CD4-positive, alpha-beta memory T cell (primary cell): ENCODE measurements at places on chromosomes 6 and 20. TPM values are rescaled to one million over a fixed set of nuclear protein-coding genes. Genes with fewer than 3 reads are reported as not detected.
A peak's percentile ranks its signal among the peaks of the same experiment; 100 is the strongest.

Gene KCNK5
- total RNA-seq: 0.79 TPM

DNA sequence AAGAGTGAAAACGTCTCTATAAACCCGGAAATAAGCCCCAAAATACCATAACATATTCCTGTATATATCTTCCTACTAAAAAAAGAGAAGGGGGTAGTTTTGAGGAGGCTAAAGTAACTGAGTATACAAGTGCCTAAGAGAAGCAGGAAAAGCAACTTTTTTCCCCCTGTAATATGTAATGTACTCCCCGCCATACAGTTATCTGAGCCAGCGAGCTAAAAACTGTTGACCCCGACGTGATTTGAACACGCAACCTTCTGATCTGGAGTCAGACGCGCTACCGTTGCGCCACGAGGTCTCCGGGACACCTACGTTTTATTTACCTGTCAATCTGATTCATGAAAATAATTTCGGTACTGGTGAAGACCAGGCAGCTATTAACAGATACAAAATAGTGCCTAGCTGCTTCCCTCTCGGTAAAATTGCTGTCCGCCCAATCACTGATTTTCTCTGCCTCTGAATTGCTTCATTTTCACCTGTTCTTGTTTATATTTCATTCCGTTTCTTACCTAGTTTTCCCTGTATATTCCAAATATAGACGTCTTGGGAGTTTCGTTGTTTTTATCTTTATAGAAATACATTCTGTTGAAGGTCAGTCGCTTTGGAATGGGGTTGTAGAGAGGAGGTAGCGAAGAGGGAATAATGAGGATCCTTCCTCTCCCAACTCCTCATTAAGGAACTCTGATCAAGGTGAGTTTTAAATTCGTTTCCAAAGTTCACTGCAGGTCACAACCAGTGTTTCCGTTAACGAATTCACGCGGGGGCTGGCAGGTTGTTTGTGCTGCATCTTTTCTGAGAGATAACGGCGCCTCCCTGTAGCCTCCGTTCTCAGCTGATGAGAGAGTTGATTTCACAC is 33.6 kb upstream of the BTN3A2 start:
- H3K4me1 ChIP-seq: peaks cover 36% of the 10 kb centered on the region
- no peaks in the 10 kb centered on the region for H3K36me3 ChIP-seq
- peak overlapping the region; percentile 8 for H3K27ac ChIP-seq
- peak; percentile 58 for DNase-seq

DNA sequence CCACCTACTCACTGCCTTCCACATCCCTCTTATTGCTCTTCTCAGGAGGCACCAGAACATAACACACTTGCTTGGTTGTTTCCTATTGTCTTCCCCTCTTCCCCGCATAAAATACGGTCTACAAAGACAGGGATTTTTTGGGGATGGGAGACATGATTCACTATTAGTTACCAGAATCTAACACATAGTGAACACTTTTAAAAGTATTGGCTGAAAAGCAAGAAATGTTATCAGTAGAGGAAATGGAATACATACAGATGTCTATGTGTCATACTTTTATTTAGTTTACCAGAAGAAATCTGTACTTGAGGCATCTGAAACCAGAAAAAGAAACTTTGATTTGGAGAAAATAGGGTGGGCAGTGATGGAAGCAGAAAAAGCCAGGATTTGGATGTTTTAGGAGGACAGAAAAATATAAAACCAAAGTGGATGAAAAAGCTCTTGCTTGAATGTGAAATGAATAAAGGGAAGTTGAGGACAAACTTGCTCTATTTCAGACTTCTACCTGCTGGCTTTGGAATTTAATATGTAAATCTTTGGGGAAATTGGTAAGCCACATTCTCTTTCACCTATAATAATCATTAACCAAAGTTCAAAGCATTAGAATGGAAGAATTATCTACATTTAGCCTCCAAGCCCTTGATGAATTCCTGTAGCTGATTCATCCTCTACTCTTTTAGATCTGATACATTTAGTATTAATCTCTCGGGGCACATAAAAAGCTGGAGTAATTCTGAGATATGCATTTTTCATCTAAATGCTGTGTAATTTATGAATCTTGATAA is 82.6 kb downstream of the DOK5 start:
- no peaks in the 10 kb centered on the region for H3K36me3 ChIP-seq
- no peaks in the 10 kb centered on the region for H3K4me1 ChIP-seq
- no peak overlapping the region for H3K27ac ChIP-seq
- H3K4me3 ChIP-seq: no peak overlapping the region

GRCh38 chr6:97176468-97176867 is 106.5 kb downstream of the MMS22L start:
- no peak overlapping the region for H3K4me3 ChIP-seq
- H3K27me3 ChIP-seq: no peaks in the 10 kb centered on the region
- no peaks in the 10 kb centered on the region for H3K4me1 ChIP-seq
- H3K36me3 ChIP-seq: no peaks in the 10 kb centered on the region
- no peak for DNase-seq
- H3K27ac ChIP-seq: no peak overlapping the region

Gene HLA-DQB1
- 9.9 TPM for total RNA-seq

GRCh38 chr6:140052736-140053729 is 678.6 kb upstream of the CITED2 start:
- H3K36me3 ChIP-seq: no peaks in the 10 kb centered on the region
- no peaks in the 10 kb centered on the region for H3K27me3 ChIP-seq
- no peak overlapping the region for H3K4me3 ChIP-seq
- no peak overlapping the region for H3K27ac ChIP-seq
- no peak for DNase-seq

DNA sequence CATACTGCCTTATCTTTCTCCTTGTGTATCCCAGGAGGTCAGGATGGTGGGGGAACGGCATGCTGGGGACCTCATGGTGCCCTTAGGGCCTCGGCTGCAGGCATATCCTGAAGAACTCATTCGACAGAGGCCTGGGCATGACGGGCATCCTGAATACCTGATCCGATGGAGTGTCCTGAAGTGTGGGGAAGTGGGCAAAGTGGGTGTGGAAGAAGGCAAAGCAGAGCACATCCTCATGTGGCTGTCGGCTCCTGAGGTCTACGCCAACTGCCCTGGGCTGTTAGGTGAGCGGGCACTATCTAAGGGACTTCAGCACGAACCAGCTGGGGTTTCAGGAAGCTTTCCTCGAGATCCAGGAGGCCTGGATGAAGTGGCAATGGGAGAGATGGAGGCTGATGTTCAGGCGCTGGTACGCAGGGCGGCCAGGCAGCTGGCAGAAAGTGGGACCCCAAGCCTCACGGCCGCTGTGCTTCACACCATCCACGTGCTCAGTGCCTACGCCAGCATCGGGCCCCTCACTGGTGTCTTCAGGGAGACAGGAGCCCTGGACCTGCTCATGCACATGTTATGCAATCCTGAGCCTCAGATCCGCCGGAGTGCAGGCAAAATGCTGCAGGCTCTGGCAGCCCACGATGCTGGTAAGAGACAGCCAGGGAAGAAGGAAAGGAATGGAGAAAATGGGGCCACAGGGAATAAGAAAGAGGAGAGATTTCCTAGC is 2.4 kb downstream of the CUL9 start:
- H3K36me3 ChIP-seq: peaks cover 26% of the 10 kb centered on the region
- H3K4me1 ChIP-seq: peaks cover 57% of the 10 kb centered on the region
- H3K27ac ChIP-seq: no peak overlapping the region
- no peak overlapping the region for H3K4me3 ChIP-seq

- H3K4me3 ChIP-seq: no peak overlapping the region
- peaks cover 34% of the 10 kb centered on the region for H3K4me1 ChIP-seq
- H3K27me3 ChIP-seq: no peaks in the 10 kb centered on the region
- H3K36me3 ChIP-seq: no peaks in the 10 kb centered on the region
Observed at GRCh38 chr6:45679631-45680030, 301.9 kb upstream of the SUPT3H start.

DNA sequence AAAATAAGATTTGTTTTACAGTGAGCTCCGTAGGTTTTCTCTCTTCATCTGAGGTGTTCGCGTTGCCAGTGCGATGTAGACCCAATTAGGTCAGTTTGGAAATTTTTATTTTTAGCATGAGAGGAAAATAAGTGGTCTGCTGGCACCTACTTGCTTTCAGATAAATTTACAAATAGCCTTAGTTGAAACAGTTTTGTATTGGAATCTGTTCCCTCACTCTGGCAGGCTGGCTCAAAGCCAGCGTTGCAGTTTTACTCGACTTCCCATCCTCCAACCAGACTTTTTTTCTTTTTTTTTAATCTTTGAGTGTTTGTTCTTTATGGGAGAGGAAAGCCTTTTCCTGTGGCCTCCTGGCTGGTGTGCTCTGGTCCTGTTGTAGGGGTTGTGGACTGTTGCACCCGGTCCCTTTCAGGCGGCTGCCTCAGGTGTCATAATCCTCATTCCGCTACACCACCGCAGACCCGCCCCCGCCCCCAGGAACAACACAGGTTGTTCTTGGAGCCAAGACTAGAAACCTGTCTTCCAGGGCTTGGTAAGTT is 46.7 kb downstream of the TIAM2 start:
- H3K27ac ChIP-seq: no peak overlapping the region
- H3K27me3 ChIP-seq: no peaks in the 10 kb centered on the region
- DNase-seq: no peak
- H3K4me1 ChIP-seq: no peaks in the 10 kb centered on the region
- H3K36me3 ChIP-seq: no peaks in the 10 kb centered on the region
- no peak overlapping the region for H3K4me3 ChIP-seq

Gene TMEM244
- 0.87 TPM for total RNA-seq

GRCh38 chr6:139474145-139475108 is 100.0 kb upstream of the CITED2 start:
- no peaks in the 10 kb centered on the region for H3K36me3 ChIP-seq
- no peak overlapping the region for H3K27ac ChIP-seq
- DNase-seq: no peak
- H3K27me3 ChIP-seq: no peaks in the 10 kb centered on the region
- no peak overlapping the region for H3K4me3 ChIP-seq

Gene PI16
- total RNA-seq: 6.0 TPM

DNA sequence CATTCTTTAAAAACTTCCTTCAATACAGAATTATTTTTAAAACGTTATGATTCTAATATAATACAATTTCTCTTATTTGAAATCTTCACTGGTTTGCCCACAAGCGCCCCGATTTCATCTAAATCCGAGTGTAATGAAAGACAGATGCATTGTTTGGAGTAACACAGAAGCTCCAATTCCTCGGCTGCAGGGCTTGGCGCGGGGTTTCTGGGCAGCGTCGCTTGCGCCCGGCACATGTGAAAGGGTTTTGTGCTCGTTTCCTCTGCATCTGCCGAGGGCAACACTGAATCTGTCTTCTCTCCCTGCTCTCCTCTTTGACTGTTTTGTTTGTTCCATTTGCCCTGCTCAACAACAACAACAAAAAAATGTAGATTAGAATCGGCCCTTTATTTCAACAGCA is 248.6 kb upstream of the QKI start:
- DNase-seq: no peak
- no peaks in the 10 kb centered on the region for H3K4me1 ChIP-seq
- no peaks in the 10 kb centered on the region for H3K36me3 ChIP-seq
- H3K27ac ChIP-seq: no peak overlapping the region
- no peak overlapping the region for H3K4me3 ChIP-seq

Gene PPP1R3D
- total RNA-seq: 15.0 TPM
